ENCODE measurements at places on chromosomes 7 and 10.

- DNase-seq = no peak
Observed at GRCh38 chr7:49611951-49612350, 161.5 kb upstream of the VWC2 start.

- DNase-seq = peak; percentile 7
Observed at GRCh38 chr7:30445770-30446169, 32.8 kb downstream of the NOD1 start.

DNA sequence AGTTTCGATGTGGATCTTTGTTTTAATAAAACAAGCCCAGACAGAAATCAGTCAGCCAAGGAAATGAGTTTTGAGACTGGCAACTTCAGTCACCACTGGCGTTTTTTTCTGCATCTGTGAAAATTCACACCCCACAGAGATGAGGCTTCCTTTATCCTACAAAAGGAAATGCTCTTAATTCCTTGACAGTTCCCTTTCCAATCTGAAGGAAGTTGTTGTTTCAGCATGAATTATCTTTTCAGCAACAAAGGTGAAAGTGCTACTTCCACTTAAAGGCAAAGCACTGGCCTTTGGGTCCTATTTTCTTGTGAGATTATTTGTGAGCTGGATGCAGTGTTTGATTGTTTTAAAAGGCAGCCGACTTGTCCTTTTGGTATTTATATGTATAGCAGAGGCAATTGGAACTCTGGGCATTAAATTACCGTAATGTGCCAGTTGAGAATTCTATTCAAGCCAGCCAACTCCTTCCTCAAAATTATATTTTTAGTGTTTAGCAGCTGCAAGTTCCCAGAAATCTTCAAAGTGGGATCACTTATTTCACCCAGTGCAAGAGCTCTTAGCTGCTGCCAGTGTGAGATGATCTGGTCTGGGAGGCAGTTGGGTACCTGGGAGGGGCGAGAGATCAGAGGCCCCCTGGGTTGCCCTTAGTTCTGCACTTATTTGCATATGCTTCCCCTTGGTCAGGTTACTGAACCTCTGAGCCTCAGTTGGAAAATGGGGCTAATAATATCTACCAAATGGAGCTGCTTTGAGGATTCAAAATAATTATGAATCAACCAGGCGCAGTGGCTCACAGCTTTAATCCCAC, 427.1 kb downstream of the GALNT17 start:
- DNase-seq = no peak

- DNase-seq = no peak
Observed at GRCh38 chr7:112121318-112121717, 84.9 kb downstream of the DOCK4 start.

DNA sequence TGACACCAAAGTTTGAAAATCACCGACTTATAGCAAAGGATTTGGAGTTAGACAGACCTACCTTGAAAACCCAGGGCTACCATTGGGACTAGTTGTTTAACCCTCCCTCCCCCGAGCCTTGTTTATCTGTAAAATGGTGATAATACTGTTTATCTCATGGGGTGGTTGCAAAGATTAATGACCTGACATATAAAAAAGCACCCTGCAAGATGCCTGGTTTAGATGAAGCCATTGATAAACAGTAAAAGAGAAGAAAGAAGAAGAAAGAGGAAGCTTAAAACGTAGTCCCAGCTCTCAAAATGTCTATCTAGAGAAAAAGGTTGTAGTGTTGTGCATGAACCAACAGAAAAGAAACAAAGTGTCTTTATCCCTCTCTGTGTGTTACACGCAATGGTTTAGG, 145.7 kb downstream of the FGFR2 start:
- no peak for DNase-seq

DNA sequence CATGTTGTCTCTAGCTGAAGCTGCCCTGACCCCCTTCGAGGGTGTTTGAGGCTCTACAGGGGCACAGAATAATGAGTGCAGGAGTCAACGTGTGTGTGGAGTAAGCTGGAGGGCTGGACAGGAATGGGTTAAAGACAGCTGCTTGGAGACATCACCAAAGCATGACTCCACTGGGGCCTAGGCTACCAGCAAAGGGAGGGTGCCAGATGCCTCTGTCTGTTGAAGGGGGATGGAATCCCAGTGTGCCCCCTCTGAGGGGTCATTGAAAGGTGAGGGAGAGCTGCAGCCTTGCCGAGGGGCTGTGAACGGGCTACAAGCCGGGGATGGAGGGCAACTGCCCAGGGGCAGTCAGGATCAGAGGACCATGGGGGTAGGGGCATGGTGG, 51.7 kb upstream of the PODXL start:
- DNase-seq = no peak

- DNase-seq = no peak
Observed at GRCh38 chr7:93044147-93044810, 73.5 kb downstream of the SAMD9 start.

DNA sequence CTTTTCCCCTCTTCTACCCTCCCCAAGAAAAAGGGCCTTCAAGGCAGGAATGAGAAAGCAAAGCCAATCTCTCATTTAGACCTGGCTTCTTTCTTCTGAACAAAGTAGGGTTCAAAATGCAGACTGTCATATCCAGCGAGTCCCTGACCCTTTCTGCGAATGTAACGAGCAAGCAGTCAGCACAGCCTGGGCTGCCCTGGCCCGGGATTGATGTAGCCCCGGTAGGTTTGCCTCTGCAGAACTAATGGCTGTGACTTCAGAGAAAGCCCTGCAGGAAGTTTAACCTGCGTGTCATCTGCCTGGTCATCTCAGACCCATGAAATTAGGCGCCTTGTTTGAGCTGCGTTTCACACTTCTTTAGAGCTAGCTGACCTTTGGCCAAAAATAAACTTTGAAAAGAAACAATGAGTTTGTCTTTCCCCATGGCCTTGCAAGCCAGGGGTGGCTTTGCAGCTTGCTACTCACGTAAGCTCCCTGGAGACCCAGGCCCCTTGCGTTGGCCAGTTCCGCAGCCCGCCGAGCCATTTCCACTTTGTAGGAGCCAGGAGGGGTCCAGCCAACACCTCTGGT, 36.4 kb downstream of the HABP2 start:
- DNase-seq = no peak

DNA sequence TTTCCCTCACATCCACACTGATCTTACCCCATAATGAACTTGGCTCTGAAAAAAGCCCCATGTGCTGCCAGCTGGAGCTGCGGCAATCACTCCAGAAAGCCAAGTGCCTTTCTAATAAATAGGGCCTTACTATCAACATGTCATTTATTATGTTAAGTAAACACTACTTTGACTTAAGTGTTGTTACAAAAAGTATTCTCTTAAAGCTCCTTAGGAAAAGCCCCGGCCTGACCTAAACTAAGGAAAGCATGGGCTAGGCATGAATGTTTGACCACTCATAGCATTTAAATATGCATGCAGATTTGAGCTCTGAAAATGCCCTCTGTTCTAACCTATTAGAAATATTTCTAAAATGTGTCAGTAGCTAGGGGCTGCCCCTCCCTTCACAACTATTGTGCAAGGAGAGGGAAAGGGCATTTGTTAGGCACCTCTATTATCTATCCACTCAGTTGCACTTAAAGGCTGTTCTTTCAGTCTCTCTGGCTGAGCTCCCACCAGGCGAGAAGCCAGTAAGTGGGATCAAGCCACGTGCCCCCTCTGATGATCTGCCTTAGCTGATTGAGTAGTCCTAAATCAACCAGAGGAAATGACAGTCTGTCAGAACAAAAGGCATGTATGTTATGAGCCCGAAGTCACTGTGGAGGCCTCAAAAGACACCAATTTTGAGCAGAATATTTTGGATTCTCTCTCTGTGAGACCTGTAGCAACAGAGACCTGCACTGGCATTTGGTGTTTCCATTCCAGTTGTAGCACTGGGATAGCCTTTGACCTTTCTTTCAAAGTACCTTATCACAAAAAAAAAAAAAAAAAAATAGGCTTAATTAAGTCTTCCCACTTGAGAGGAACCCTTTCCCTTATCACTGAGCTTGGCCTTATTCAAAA, 77.1 kb downstream of the ITGB8 start:
- no peak for DNase-seq

DNA sequence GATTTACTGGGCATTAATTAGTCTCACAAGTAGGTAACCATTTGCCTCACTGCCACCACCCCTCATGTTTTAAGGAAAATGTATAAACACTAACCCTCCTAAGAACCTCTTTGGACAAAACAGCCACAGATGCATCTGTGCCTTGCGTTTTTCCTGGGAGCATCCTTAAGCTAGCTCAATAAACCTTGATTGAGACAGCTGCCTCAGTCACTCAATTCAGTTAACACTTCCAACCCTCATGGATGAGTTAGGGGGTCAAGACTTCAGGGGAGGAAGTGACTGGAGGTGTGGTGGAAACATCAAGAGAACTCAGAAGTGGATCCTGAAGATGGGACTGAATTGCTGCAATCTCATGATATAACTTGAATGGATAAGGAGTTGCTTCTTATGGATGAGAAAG, 31.5 kb downstream of the CUL2 start:
- DNase-seq = no peak

GRCh38 chr10:26335574-26336093, 102.5 kb upstream of the APBB1IP start:
- no peak for DNase-seq

DNA sequence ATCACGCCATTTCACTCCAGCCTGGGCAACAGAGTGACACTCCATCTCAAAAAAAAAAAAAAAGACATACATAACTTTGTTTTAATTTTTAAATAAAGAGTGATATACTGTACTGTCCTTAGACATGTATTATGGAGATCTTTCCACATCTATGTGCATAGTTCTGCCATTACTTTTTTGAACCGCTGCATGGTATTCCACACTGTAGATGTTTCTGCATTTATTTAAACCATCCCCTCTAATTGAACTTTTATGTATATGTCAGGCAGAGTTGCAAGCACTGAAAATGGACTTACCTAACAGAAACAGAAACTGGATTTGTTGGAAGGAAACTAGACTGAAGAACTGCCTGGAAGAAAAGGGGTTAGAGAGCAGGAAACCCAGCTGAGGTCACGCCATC, 8.5 kb upstream of the ARHGAP19 start:
- no peak for DNase-seq

DNA sequence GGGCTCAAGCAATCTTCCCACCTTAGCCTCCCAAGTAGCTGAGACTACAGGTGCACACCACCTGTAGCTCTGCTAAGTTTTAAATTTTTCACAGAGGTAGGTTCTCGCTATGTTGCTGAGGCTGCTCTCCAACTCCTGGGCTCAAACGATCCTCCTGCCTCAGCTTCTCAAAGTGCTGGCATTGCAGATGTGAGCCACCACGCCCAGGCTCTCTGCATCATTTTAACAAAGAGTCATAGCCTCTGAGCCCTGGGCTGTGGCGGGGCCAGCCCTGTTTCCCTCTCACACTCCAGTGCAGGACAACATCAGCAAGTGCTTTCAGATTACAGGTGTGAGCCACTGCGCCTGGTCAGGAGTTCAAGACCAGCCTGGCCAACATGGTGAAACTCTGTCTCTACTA, 102.5 kb downstream of the COL26A1 start:
- DNase-seq = no peak

GRCh38 chr10:44930904-44931620, 19.9 kb downstream of the TMEM72 start:
- DNase-seq = no peak

DNA sequence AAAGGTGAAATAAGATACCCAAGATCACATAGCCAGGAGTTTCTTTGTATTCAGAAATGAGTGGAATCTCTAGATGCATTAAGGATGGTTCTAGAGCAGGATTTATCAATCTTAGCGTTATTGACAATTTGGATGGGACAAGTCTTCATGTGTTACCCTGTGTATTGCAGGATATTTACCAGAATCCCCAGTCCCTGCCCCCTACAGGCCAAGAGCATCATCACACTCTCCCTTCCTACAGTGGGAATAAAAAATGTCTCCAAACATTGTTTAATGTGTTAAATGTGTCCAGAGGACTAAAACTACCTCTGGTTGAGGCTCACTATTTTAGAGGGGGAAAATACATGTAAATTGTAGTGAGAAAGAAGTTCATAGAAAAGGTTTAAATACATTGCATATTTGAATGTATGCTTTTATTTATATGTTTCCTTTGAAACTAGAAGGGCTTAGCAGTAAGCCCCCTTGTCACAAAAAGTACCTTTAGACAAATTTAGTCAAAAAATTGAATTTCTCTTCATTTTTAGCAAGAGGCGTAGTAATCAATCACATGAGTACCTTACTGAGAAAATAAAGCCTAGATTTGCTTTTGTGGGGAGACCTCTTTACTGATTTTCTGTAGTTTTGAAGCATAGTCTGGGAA, 141.2 kb downstream of the MLLT10 start:
- no peak for DNase-seq

GRCh38 chr10:32189400-32190084, 133.3 kb upstream of the KIF5B start:
- no peak for DNase-seq
